ENCODE measurements at places on chromosomes 2 and 18.

GRCh38 chr2:238784671-238785527 lies 63.0 kb upstream of the TWIST2 start:
- DNase-seq: peak; percentile 83

DNA sequence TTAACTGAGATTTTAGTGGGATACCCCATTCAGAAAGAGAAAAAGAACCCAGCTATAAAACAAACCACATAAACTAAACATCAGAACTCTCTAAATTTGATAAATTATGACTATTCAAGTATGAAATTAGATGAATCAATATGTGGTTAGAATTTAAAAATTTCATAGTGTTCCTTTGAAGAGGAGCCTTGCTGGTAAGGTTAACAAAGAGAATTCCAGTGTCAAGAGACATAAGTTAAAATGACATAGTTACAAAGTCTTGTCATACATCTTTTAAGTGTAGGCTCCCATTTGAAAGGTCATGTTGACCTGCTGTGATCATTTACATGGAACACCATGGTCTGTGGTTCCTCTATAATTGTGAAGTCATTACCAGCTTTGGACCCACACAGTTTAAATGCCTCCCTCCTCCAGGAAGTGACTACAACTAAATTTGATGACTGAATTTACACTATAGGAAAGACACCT lies 231.6 kb upstream of the ETAA1 start:
- no peak for DNase-seq

DNA sequence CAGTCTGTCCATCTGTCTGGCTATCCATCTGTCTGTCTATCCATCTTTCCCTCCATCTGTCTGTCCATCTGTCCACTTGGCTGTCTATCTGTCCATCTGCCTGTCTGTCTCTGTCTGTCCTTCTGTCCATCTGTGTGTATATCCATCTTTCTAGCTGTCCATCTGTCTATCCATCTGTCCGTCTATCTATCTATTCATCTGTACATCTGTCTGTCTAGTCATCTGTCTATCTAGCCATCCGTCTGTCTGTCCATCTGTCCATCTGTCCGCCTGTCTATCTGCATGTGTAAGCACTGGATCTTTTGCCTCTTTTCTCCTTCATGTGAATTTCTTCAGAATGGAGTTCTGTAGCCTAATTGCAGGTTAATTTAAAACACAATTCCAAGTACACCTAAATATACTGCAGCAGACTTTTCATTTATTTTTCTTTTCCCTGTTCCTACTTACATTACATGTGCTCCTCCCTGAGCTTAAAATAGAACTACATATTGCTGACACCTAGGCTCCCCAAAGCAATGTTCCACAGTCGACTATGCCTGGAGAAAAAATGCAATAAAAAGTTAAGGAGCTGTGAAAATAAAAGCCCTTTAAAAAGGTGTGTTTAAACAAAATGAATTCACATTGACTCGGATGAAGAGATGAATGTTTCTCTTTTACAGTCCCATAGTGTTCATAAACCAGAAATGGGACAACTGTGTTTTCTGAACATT lies 37.4 kb upstream of the TXNDC2 start:
- DNase-seq: no peak

- peak; percentile 94 for DNase-seq
Observed at GRCh38 chr2:233210843-233211547, 40.5 kb upstream of the ATG16L1 start.

DNA sequence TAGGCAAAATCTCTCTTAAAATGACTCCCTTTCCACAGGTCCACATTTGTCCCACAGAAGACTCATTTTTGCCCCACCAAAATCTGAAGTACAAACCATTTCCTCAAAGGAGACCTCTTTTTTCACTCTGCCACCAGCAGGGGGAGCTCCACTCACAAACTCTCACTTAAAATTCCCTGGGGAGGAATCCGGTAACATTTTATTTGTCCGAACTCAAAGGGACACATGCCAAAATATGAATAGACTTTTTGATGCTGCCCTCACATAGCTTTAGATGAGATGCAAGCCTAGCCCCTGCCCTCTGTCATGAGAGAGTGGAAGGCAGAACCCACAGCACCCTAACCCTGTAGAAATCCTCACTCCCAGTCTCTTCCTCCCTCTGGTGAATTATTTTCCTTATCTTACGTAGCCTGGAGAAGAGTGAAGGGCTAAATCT lies 57.1 kb downstream of the RMDN2 start:
- DNase-seq: peak; percentile 80

GRCh38 chr2:123303731-123304130 lies 721.4 kb upstream of the CNTNAP5 start:
- DNase-seq: no peak
